Activated CD4-positive, CD25-positive, alpha-beta regulatory T cell treated with anti-CD3 and anti-CD28 coated beads, Interleukin-2, amount 50 U/mL, for 16 hours (primary cell): ENCODE measurements at places on chromosomes 3 and 15.

GRCh38 chr15:75121491-75121890 lies 80.2 kb upstream of the C15orf39 start:
- DNase-seq, result no peak

DNA sequence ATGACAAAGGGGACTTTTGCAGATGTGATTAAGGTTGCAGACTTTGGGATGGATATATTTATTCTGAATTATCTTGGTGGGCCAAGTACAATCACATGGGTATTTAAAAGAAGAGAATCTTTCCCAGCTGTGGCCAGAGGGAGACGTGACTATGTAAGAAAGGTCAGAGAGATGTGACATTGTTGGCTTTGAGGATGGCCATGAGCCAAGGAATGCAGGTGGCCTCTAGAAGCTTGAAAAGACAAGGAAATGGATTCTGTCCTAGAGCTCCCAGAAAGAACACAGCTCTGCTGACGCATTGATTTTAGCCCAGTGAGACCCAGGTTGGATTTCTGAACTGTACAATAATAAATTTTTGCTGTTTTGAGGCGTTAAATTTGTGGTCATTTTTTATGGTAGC lies 616.0 kb upstream of the TBL1XR1 start:
- DNase-seq, result no peak

- no peak for DNase-seq
Measured at GRCh38 chr15:85545185-85545584, 164.8 kb downstream of the AKAP13 start.

GRCh38 chr3:31882895-31883294 lies 98.2 kb downstream of the OSBPL10 start:
- DNase-seq, result no peak

- DNase-seq, result no peak
Measured at GRCh38 chr15:31392761-31393401, 66.2 kb downstream of the KLF13 start.
